Stimulated activated CD4-positive, alpha-beta T cell treated with anti-CD3 and anti-CD28 coated beads, Interleukin-2, amount 100 ng/mL, for 48 hours (primary cell): ENCODE measurements at places on chromosomes 1 and 21.

GRCh38 chr1:19074361-19074901 lies 118.0 kb upstream of the IFFO2 start:
- peak; percentile 26 for DNase-seq

DNA sequence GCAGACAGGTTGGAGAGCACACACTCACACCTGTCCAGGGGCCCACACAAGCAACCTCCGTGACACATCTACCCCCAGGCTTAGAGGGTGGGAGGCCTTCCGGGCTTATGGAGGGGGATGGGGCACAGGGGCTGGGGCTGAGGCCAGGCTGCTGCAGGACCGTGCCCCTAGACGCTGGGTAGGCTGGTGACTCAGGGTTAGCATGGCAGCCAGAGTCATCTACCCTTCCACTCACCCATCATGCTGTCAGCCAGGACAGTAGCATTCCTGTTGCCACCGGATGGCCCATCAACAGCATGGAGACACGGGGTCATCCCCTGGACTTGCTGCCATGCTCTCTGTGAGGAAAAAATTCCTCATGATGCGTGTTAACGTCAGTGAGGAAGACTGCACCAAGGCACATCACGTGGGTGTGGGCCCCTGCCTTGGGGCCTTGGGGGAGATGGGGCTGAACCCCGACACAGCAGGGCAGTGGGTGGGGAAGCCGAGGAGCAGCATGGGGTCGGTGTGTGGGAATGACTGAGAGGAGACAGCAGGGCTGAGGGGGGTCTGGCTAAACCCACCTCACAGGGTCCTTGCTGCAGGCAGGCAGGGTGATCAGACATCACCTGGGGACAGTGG lies 52.8 kb downstream of the WNT9A start:
- no peak for DNase-seq

GRCh38 chr1:91022518-91022929 lies 689 bp upstream of the ZNF644 start:
- DNase-seq, result no peak

- DNase-seq, result no peak
These were observed 31.7 kb downstream of the AK5 start for GRCh38 chr1:77313491-77313890.

GRCh38 chr1:88357729-88358128 lies 326.3 kb upstream of the PKN2 start:
- no peak for DNase-seq

- no peak for DNase-seq
These were observed 23.2 kb downstream of the PLEKHA6 start for GRCh38 chr1:204336421-204337035.

DNA sequence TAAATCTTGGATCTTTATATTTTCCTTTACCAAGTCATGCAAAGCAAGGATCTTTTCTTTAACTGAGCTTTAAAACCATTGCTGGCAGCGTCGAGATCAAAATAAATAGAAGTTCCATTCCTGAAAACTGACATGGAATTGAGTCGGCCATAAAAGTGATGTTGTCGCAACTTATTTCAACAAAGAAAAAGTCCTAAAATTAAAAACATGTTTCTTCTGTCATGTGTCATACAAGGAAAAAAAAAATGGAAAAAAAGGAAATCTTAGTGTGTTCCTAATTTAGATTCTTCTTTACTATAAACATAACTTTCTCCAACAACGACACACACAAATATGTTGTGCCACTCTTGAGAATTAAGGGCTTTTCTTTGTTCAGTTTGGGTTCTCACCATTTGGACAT lies 34.9 kb downstream of the GREM2 start:
- DNase-seq, result no peak
